ENCODE measurements at places on chromosomes 6 and 20. TPM values are rescaled to one million over a fixed set of nuclear protein-coding genes. Genes with fewer than 3 reads are reported as not detected.

- DNase-seq = peak; percentile 53
Measured at GRCh38 chr6:148972481-148972880, 225.7 kb downstream of the UST start.

GRCh38 chr20:61525781-61526431, 273.8 kb downstream of the CDH4 start:
- no peak for DNase-seq

DNA sequence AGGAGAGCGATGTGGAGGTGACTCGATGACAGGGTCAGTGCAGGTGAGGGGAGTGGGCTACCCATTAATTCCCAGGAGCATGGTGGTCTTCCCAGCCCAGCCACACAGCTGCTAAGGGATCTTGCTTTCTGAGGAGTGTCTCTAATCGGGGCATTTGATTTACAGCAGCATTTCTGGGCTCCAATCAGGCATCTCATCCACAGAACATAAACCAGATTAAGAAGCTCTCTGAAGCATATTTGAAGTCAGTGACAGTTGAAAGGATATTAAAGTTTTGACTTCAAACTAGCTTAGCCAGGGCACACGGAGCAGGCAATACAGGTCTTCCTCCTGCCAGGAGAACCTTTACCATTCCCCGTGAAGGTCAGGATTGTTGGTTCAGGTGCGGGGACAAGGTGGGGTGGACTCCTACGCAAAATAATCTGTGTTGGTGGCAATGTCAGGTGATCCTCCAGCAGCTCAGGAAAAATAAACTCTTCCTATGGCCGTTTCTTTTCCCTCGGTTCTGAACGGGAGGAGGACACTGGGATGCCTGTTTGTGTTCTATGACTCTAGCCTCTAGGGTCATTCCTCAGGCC, 39.9 kb upstream of the ZNF831 start:
- DNase-seq = peak; percentile 66

GRCh38 chr6:92132457-92132856, 1286.9 kb downstream of the EPHA7 start:
- no peak for DNase-seq

GRCh38 chr6:22023937-22024336, 272.9 kb downstream of the PRL start:
- no peak for DNase-seq

DNA sequence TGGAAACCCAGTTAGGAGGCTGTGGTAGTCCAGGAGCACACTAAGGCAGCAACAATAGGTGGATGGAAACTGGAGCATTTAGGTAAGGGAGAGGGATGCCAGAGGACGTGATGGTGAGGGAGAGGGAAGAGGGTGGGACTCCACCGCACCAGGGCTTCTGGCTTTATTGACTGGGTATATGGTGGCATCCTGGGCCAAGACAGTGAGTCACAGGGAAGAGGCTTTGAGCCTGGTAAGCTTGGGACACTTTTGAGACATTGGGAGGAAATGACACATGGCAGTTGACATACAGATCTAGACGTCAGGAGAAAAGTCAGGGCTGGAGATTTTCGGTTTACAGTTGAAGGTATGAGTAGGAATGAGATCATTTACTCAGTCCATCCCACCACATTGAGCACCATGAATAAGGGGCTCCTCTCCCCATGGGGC, 14.9 kb downstream of the NT5E start:
- no peak for DNase-seq

DNA sequence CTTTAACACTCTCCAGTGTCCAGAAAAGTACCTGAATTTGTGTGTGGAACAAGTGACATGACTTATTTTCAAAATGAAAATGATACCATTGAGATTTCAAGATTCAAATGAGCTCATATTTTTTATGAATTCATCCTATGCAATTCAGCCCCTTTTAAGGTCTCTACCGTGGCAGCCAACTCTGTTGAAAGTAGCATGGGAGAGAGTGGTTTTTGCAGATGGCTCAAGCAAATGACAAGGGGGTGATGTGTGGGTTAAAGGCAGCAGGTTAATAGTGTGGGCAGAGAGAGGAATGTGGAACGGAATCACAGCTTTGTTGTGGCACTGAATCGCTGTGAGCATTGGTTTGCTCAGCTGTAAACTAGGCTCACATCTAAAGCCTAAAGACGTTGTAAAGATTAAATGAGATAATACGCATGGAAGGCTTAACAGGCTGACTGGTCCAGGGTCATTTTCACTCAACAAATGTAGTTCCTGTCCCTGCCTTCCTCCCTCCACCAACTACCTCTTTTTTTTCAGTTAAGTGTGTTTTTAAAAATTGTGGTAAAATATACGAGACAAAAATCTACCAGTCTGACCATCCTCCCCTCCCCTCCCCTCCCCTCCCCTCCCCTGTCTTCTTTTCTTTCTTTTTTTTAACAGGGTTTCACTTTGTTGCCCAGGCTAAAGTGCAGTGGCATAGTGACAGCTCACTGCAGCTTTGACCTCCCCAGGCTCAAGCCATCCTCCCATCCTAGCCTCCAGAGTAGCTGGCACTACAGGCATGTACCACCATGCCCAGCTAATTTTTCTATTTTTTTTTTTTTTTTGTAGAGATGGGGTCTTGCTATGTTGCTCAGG, 114.7 kb upstream of the ZNF217 start:
- DNase-seq = no peak

DNA sequence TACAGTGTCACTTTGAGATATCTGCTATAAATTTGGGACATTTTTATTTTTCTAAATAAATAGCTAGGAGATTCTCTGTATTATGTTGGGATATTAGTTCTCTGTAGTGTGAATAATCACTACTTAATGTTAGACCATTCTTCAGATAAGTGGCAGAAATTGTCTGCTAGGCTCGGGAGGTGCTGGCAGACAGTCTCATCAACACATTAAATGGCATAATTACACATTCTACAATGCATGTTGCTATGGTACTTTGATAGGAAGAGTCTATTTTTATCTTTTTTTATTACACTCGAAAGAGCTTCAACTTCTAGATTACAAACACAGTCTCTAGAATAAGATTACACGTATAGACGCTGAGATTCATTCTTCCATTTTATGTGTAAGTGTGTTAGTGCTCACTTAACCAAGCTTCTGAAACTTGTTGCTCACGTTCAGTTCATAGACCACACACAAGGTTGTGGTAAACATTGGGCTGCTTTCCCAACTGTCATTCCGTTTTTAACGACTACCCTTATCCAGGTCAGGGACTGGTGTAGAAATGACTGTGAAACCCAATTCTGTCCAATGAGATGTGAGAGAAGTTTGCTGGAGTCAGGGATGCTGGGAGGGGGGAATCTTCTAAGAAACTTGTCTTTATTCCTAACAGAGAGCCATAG, 78.6 kb downstream of the TPBG start:
- no peak for DNase-seq

DNA sequence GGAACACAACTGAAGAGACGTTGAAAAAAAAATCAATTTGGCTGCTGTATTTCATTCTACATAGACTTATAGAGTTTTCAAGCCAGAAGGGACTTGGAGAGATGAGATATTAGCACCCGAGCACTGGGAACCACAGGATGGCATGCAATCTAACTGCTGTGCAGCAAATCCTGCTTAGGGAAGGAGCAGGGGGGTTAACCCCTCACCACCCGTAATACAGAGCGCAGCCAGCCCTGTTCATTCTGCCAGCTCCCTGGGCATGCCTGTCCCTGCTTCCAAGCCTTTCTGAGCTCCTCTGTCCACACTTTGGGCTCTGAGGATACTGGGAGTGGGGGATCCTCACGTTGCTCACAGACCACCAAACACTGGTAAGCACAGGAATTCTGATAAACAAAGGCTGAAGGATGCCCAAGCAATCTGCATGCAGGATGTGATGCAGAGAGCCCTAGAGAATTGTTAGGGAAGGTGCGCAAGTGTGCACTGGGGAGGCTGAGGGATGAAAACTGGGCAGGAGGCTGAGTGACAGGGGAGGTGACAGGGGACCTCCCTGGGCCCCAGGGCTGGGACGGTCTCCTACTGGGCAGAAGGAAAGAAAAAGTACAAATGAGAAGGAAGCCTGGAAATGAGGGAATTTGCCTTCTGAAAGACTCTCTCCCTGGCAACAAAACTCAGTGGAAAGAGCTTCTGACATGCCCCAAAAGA, 34.0 kb downstream of the CPNE5 start:
- DNase-seq = no peak

- no peak for DNase-seq
Measured at GRCh38 chr20:51462566-51463276, 79.8 kb downstream of the NFATC2 start.

DNA sequence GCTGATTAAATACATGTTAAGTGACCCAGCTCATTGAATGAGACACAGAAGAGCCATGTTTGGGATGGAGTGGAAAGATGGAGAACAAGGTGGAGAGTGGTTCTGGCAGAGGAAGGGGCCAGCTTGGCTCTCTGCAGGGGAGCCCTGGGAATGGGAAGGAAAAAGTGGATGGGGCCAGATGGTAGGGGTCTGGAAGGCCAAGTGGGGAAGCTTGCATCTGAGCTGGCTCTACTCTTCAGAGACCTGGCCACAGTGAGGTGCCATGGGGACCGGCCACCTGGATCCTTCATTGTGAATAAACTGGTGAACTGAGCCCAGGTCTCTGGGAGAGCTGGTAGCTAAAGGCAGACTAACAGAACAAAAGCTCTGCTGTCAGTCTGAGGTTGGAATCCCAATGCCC, 48.9 kb upstream of the SIRPA start:
- DNase-seq = no peak

DNA sequence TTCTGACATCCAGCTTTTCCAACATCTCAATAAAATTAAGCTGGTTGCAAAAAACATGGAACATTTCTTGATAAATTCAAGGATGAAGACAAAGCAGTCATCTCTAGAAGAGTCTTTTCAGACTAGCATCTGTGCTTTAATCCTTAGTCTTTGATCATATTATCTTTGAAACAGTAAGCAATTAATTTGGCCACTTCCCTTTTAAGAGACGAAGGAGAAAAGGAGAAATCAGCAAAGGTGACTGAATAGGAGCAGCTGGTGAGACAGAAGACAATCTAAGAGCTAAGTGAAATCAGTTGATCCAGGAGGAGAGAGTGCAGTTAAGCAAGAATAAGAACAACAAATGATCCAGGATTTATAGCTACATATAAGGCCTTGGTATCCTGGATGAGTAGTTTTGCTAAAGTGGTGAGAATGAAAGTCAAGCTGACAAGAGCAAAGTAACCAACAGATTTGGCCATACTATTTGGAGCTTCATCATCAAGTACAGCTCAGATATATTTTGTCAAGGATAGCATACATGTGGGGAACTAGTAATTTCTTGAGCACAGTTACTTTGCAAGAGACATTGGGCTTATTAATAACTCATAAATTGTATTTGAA, 215.5 kb downstream of the ADGB start:
- DNase-seq = no peak

DNA sequence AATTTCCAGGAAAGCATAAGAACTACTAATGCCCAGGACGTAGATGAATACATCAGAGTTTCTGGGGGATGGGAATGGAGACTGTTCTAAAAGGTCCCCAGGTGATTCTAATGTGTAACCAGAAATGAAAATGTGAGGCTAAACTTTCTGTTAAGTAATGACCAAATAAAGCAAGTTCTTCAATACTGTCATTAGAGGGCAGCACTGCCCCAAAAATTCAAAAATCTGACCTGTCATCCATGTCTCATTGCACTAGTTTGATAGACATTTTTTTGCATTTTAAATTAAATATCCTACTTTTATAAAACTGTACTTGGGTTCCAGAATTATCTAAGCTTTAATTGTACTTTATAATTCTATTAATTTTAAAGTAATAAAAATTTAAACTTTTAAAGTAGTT, 94.9 kb downstream of the RFX6 start:
- peak; percentile 30 for DNase-seq

DNA sequence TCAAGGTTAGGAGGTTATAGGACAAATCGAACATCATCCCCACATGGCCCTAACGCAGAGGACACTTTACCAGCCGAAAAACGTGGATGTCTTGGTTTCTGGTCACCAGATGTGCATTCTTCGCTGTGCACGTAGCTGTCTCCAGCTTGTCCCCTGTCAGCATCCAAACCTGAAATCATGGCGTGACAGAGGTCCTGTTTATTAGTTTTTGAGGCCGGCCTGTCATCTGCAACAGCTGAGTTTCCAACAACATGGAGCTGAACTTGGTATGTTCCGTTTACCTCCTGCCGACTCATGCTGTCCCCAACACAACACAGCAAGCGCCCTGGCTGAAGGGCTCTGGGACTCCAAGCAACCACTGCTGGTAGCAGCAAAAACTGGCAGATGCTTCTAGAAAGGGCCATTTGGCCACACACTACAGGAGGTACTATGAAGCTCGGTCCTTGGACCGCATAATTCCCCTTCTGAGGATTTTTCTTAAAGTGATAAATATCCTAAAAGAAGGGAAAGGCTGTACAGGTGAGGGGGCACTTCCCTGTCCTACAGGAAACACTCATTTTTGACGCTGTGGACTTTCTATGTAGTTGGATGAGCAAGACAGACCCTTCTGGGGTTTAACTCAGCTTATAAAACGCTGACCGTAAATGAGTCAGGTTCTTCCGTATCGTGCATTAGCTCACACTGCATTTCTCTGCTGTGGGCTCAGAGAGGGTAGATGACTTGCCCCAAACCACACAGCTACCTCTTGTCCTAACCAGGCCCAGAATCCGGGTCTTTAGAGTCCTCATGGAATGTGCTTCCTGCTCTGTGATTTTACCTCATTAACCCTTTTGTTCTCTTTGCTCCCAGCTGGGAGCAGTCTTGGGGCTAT, 79.7 kb upstream of the NFATC2 start:
- no peak for DNase-seq

GRCh38 chr20:41064377-41064776, 35.8 kb downstream of the TOP1 start:
- no peak for DNase-seq

GRCh38 chr6:3867641-3868502, 18.7 kb downstream of the FAM50B start:
- no peak for DNase-seq

GRCh38 chr6:131226459-131227157, 91.3 kb downstream of the AKAP7 start:
- DNase-seq = no peak

The ROS1 gene
- 0.12 TPM for polyA plus RNA-seq

The SLC29A1 gene
- 38.5 TPM for polyA plus RNA-seq

The RIPOR3 gene
- polyA plus RNA-seq = 8.5 TPM

The RNGTT gene
- 13.8 TPM for polyA plus RNA-seq

The LRFN2 gene
- polyA plus RNA-seq = 1.1 TPM

The CD164 gene
- 423 TPM for polyA plus RNA-seq

The MCHR2 gene
- not detected for polyA plus RNA-seq

The DSP gene
- polyA plus RNA-seq = 83.5 TPM

The SLC17A1 gene
- polyA plus RNA-seq = 24.6 TPM

The BTNL2 gene
- polyA plus RNA-seq = 3.4 TPM

The CFAP61 gene
- 2.8 TPM for polyA plus RNA-seq

The CNKSR3 gene
- 62.0 TPM for polyA plus RNA-seq

The C6orf132 gene
- polyA plus RNA-seq = 5.2 TPM

The CPNE5 gene
- 14.1 TPM for polyA plus RNA-seq

The HLA-DRA gene
- polyA plus RNA-seq = 45.8 TPM

The DEFB132 gene
- not detected for polyA plus RNA-seq

The WFDC5 gene
- polyA plus RNA-seq = not detected

The GOPC gene
- 56.2 TPM for polyA plus RNA-seq
